B cell (primary cell): ENCODE measurements at places on chromosomes 1 and 21. TPM values are rescaled to one million over a fixed set of nuclear protein-coding genes. Genes with fewer than 3 reads are reported as not detected.

DNA sequence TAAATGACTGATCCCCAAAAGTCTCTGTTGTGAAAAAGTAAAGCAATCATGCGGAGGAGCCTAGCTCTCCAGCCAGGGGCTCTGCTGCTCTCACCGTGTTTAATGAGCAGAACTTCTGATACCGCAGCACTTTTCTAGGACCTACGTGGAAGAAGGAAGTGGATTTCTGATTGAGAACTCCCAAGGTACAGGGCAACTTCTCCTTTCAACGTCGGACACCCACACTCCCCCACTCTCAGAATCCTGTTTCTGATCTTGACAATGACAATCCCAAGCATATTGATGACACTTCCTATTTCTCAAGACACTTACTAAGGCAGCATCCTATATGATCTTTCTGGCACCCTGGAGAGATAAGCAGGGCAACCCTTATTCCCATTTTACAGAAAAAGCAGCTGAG lies 78.4 kb downstream of the PROX1 start:
- DNase-seq = no peak

GRCh38 chr1:200437556-200438203 lies 27.8 kb upstream of the ZNF281 start:
- DNase-seq = peak; percentile 7

DNA sequence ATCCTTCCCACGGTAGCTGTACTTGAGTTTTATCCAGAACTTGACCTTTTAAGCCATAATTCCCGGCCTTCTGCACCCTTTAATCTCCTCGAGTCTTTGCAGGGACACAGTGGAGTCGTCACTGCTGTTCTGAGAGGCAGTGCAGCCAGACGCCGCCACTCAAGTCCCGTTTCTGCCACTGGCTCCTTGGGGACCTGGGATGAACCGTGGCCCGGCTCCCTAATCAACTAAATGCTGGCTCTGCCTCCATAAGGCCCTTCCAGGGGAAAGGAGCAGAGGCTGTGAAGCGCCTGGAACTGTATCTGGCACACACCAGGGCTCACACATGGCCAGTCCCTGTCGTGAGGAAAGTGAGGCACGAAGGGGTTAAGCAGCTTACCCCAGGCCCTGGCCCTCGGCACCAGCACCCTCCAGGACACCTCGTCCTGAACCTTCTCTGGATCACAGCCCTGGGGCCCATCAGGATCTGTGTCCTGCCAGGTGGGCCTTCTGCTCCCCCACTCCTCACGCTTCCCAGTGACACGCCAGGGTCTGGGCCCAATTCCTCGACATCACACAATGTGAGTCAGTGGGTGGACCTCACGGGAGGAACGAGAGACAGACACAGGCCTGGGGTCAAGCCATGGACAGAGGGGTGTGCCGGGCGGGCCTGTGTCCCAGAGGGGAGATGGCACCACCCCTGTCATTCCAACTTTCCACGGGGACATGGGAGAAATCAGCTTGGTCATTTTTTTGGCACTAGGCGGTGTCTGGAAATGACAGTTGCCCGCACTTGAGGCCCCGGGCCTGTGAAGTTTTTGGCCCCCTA lies 23.5 kb upstream of the C1orf174 start:
- no peak for DNase-seq

- no peak for DNase-seq
These were observed 24.5 kb downstream of the C21orf91 start for GRCh38 chr21:17794518-17795145.

DNA sequence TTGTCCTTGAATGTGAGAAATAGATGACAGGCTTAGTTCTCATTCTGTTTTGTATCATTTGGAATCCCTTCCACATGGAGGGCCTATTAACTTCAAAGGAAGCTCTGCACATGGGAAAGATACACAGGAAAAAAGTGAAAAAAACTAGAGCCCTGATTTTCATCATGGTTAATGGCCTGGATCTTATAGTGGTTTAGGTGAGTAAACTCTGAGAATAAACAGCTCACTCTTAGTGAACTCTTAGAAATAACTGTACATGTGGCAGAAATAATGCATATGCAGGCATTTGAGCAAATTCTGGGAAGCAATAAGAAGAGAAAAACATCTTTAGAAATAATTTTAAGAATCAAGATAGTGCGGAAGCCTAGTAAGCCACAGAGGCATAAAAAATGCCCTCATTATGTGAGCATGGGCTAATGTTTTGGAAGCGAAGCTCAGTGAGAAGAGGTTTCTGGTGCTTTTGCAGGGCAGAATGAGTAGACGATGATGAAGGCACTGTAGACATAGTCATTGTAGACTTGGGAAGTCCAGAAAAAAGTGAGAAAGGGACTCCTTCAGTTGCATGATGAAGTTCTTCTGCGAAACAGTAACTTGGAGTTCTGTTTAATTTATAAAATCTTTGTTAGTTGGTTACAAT lies 279.9 kb downstream of the DNM3 start:
- no peak for DNase-seq

- no peak for DNase-seq
These were observed 21.6 kb upstream of the ZNF678 start for GRCh38 chr1:227541796-227542152.

GRCh38 chr1:178689769-178690168 lies 35.3 kb upstream of the RALGPS2 start:
- no peak for DNase-seq

DNA sequence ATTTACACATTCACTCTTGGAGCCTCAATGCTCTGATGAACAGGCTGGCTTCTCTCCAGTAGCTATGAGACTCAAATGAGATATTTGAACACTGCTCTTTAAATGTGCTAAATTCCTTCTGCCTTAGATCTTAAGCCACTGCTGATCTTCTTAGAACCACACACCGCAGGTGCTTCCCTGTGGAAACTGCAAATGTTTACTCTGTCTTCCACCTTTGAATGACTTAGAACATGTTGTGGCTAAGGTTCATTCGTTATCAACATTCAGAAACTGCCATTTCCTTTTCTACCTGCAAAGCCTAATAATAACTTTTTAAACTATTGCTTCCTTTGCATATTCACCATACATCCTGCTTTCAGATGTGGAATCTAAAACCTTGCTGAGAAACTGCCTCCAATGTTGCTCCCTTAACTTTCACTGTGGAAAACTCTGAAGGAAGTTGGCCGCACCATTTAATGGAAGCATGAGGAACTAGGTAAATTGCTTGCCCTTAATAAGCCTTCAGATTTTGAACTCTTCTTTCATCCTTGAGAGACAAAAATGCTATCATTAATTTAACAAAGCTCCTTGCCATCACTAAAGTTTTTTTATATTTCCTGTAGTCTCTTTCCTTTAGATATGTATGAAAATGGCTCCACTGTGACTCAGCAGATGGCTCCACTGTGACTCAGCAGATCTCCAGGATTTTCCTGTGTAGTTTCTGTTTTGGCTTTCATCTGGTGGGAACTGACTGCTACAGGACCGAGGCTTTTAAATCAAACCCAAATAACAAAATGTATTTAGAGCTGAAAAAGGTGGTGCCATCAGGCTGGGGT lies 143.8 kb downstream of the TNFSF18 start:
- peak; percentile 31 for DNase-seq

DNA sequence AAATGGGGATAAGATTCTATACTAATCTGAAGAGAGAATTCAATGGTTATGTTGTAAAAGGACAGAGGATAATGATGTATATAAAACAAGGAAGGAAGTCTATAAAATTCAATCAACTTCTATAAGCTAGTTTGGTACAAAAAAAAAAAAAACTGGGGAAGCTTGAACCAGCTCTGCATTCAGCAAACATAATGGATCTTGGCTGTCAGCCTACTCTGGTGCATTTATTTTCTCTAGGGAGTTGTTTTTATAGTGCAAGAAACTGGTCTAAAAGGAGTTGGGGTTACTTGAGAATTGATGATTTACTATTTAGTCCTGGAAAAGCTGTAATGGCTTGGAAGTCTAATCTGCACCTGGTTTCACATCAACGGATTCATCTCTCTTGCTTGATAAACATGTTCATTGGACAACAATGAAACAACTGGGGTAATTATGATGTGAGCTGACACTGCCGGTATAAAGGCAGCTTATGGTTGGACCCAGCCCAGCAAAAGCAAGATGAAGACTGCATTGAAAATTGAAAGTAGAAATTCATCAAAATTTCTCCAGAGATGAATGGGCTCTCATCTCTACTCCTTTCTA lies 199.4 kb upstream of the NRIP1 start:
- no peak for DNase-seq

DNA sequence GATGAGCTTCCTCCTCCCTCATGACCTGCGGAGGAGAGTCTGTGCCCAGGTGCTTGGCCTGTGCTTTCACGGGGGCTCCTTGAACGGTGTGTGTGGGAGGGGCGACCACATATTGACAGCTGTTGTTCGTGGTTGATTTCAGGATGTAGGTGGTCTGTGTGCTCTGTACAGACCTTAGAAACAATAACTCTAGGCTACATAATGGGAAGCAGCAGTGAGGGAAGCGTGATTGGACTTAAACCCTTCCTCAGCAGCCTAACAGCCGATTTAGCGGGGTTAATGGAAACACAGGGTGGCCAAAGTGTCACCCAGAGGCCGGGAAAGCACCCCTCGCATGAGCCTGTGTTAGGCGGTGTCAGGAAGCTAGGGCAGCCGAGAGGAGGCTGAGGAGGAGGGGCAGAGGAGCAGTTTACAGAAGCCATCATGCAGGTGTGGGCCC lies 56.0 kb downstream of the TBCE start:
- no peak for DNase-seq

GRCh38 chr1:149931212-149931790 lies 3.7 kb upstream of the SF3B4 start:
- no peak for DNase-seq

DNA sequence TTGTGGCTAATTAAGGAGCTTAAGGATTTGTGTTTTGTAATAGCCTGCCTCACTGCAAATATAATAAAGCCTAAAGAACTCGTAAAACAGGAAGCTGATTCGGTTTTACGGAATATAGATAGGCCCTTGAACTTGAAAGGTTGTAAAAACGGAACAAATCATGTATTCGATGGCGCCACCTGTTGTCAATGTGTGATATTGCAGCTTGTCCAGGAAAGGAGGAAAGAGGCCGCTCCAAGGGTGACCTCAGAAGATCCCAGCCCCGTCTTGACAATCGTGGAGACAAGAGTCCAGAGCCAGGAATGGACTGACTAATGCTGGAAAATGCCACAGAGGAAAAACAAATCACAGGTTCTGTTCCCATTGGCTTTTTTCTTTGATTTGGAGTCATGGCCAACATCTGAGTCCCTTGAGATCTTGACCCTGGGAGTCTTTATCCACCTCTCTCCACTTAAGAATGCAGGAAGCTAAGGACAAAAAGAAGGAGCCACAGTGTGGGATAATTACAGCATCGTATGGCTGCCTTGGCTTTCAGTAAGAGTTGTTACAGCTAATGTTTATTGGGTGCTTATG lies 7.0 kb upstream of the IGSF21 start:
- peak; percentile 61 for DNase-seq

- no peak for DNase-seq
These were observed 117.7 kb downstream of the HLCS start for GRCh38 chr21:36848730-36849274.

- no peak for DNase-seq
These were observed 45.3 kb downstream of the PDE9A start for GRCh38 chr21:42698733-42699132.

GRCh38 chr1:20058531-20058930 lies 11.5 kb upstream of the PLA2G5 start:
- DNase-seq = no peak

DNA sequence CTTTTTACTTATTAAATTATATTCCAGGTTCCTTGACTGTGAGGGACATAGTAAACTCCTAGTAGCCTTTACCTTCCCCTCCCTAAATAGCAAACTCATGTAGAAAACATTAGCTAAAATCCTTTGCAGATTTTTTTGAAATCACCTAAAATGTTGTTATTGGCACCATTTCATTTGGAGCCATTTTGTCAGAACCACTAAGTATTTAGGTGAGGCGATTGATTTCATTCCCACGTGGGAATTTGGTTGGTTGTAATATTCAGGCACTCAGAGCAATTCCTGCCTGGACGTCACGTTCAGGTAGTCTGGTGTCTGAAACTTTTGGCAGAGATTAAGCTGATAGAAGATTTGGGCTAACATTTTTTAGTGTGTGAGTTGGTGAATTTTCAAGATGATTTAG lies 84.3 kb downstream of the CAMTA1 start:
- no peak for DNase-seq

DNA sequence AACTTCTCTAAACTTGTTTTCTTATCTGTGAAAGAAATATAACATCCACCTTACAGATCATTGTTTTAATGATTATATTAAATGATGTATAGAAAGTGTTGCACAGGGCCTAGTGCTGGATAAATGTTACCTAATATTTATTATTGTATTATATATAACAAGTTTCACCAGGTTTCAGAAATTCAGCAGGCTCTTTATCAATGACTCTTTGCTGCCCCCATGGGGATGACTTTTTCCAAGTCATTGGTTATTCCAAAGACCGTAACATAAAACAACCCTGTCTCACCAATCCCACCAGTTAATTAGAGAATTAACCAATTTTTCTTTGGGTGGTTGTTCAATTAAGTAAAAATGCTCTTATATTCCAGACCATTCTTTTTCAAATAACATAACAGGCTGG lies 7.3 kb upstream of the DEDD start:
- peak; percentile 62 for DNase-seq

DNA sequence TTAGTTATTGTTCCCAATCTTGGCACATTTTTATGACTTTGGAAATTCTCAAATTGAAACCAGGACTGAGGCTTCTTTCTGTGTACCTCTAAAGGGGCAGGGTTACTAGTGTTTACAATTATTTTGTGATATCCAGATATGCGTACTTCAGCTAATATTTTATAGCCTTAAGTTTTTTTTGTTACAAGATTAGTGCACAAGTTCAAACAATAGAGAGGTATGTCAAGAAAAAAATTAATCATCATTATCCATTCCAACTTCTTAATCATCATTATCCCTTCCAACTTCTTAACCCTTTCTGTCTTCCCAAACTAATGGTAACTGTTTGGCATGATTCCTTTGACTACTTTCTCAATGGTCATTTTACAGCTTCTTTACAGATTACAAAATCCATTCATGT lies 272.9 kb upstream of the C1orf105 start:
- DNase-seq = no peak

DNA sequence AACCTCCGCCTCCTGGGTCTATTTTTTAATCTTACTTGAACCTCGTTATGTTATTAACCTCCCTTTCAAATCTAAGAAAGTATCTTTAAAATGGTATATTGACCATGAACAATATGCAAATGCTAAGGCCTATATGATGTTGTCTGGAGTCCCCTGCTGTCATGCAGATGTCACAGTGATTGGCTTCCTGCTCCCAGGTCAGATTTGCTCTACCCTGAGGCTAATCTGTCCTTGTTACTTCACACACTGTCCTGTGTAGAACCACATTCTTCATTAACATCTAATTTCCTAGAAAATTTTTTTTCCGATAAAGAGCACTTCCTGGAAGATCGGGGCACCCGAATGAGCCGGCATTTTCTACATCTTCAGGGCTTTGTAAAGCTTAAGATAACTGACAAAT lies 306.6 kb downstream of the MRPL39 start:
- no peak for DNase-seq

GRCh38 chr1:1760345-1760650 lies 18.0 kb downstream of the NADK start:
- no peak for DNase-seq

The COL6A1 gene
- total RNA-seq = 0.44 and 0.67 TPM in 2 replicates

The GPR37L1 gene
- not detected in 2 replicates for total RNA-seq

The SH2D5 gene
- total RNA-seq = 0.29 and 0.30 TPM in 2 replicates

The SH3D21 gene
- 1.8 and 2.6 TPM in 2 replicates for total RNA-seq

The C1QC gene
- 0.73 TPM in 1 of 2 replicates, not detected in the other for total RNA-seq

The C1orf185 gene
- not detected in 2 replicates for total RNA-seq

The SPRR1B gene
- total RNA-seq = not detected in 2 replicates
